ENCODE measurements at places on chromosomes 12 and 14.

DNA sequence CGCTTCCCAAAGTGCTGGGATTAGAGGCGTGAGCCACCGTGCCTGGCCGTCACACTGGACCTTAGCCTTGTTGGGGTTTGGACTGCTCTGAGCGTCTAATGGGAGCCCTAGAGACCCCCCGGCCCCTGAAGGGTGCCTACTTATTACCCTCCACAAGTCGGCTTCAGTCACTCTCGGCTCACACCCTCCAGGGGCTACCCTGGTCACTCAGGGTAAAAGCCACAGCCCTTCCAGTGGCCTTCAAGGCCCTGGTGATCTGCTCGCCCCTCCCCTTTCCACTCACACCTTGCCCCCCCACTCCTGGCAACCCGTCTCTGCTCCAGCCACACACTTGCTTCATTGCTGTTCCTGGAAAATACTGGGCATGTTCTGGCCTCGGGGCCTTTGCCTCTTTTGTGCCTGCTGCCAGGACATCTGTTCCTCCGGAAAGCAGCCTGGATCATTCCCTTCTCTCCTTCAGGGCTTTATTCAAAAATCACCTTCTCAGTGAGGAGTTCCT, 3.6 kb upstream of the MORN3 start:
- no peak for DNase-seq

DNA sequence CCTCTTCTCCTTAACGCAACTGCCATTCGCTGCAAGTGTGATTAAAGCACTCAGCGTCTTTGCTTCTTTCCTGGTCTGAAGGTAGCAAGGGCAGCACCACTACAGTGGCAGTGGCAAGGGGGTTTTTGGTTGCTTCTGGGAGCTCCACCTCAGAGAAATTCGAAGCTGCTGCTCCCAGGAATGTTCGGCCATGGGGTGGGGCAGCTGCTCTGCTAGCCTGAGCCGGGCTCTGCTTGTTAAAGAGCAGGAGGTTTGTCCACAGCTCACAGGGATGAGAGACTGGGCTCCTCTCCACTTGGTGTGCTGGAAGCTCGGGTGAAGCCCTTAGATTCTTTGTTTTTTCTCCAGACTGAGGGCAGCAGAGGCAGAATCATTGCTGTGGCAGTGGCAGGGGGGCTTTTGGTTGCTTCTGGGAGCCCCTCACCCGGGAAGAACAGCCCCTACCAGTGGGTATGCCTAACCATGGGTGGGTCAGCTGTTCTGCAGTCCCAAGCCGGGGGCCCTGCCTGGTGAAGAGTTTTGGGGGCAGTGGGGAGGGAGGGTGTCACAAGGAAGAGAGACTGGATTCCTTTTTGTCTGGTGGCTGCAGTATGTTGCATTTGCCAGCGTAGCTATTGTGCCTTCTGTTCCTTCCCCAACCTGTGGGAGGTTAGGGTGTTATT, 340.2 kb downstream of the AEBP2 start:
- peak; percentile 74 for DNase-seq

GRCh38 chr12:51406859-51407258, 15.7 kb upstream of the GALNT6 start:
- DNase-seq, result no peak

- DNase-seq, result no peak
Measured at GRCh38 chr12:109864916-109865315, 15.4 kb downstream of the GLTP start.

GRCh38 chr14:81198651-81199050, 22.1 kb downstream of the GTF2A1 start:
- DNase-seq, result no peak

- peak; percentile 87 for DNase-seq
Measured at GRCh38 chr14:49598485-49599300, at the start of gene LRR1. TSS of gene LRR1 (plus strand) at chr14:49598940. CDS start at chr14:49599021, 81 bp downstream.

- no peak for DNase-seq
Measured at GRCh38 chr12:72978999-72979398, 706.8 kb downstream of the TRHDE start.

GRCh38 chr12:114274131-114274530, 131.8 kb downstream of the TBX5 start:
- DNase-seq, result no peak

All from cardiac fibroblast (primary cell).